ENCODE measurements at places on chromosomes 7 and 10. TPM values are rescaled to one million over a fixed set of nuclear protein-coding genes. Genes with fewer than 3 reads are reported as not detected.

STAG3 gene
- 1.1 TPM for total RNA-seq

CALML5 gene
- total RNA-seq = not detected

SHLD2 gene
- total RNA-seq = 31.8 TPM

ASCC1 gene
- total RNA-seq = 26.3 TPM

- no peak overlapping the region for H3K27ac ChIP-seq
- H3K36me3 ChIP-seq = peaks cover 49% of the 10 kb centered on the region
- no peak for DNase-seq
- no peaks in the 10 kb centered on the region for H3K4me1 ChIP-seq
- H3K4me3 ChIP-seq = no peak overlapping the region
These were observed 54.2 kb downstream of the CDC123 start for GRCh38 chr10:12250181-12250580.

GRCh38 chr10:1394155-1394912, 338.1 kb downstream of the WDR37 start:
- no peaks in the 10 kb centered on the region for H3K36me3 ChIP-seq
- H3K27me3 ChIP-seq = no peaks in the 10 kb centered on the region

- peaks cover 90% of the 10 kb centered on the region for H3K36me3 ChIP-seq
- H3K27ac ChIP-seq = no peak overlapping the region
- H3K4me3 ChIP-seq = no peak overlapping the region
- DNase-seq = no peak
- H3K4me1 ChIP-seq = no peaks in the 10 kb centered on the region
These were observed 16.4 kb downstream of the SEPHS1 start for GRCh38 chr10:13331646-13332045.

- no peaks in the 10 kb centered on the region for H3K4me1 ChIP-seq
- no peaks in the 10 kb centered on the region for H3K27me3 ChIP-seq
- no peak for DNase-seq
- no peak overlapping the region for H3K4me3 ChIP-seq
These were observed 28.8 kb downstream of the ABI1 start for GRCh38 chr10:26831936-26832335.

DNA sequence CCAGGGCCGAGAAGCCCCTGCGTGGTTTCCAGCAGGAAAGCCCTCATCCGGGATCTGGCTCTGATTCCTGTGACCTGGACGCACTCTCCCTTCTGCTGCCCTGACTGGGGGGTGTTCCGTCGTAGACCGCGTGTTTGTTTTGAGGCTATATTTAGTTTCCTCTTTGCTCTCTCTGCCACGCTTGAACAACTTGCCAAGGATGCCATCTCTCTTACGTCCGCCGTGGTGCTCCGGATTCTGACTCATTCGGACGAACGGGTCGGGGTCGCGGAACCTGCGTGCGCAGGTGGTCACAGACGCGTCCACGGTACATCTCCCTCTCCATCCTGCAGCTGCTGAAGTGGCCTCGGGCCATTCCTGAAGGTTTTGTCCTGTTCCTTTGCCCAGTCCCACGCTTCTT, 10.4 kb upstream of the SORCS3 start:
- peaks cover 73% of the 10 kb centered on the region for H3K27me3 ChIP-seq
- H3K4me3 ChIP-seq = no peak overlapping the region
- H3K4me1 ChIP-seq = no peaks in the 10 kb centered on the region
- no peak overlapping the region for H3K27ac ChIP-seq

DNA sequence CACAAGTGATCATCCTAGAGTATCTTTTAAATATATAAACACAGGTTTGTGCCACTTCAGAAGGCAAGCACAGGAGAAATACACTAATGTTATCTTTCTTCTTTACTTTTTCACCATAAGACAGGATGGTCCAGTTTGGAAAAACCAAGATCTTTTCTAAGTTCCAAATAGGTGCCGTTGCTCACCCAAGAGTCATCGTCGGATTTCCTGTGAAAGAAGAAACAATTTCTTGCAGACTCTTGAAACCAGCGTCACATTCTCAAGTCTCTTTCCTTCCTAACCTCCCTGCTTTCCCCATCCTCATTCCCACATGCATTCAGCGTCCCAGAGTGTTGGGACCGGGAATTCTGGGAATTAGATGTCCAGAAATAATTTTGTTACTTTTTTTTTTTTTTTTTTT, 42.8 kb upstream of the GSDME start:
- H3K27me3 ChIP-seq = no peaks in the 10 kb centered on the region
- H3K27ac ChIP-seq = no peak overlapping the region
- peaks cover 77% of the 10 kb centered on the region for H3K36me3 ChIP-seq
- no peak overlapping the region for H3K4me3 ChIP-seq

Data from MCF 10A (cell line).